ENCODE measurements at places on chromosomes 12 and 14.

DNA sequence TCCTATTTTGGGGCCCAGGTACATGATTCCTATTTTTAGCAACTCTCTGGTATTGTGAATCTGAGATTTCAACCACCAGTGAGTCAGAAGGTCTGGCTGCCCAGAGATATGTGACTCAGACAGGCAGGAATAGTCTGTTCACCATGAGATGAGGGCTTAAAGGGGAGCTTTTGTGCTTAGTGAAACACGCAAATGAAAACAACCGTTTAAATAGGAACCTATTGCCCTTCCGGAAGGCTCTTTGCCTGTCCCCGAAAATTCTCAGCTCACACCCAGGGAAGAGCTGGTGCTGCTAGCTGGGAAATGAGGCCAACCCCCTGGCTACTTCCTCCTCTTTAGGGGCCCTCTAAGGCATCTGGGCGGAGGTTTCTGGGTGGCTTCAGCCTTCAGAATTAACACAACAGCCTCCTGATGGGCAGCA lies 283.6 kb downstream of the CACNA1C start:
- DNase-seq, result no peak

GRCh38 chr12:111569363-111570083 lies 29.6 kb downstream of the ATXN2 start:
- no peak for DNase-seq

- no peak for DNase-seq
Observed at GRCh38 chr12:98896938-98897337, 251.8 kb downstream of the APAF1 start.

- DNase-seq, result no peak
Observed at GRCh38 chr12:131808744-131809371, 19.3 kb upstream of the MMP17 start.

GRCh38 chr12:48194799-48195201 lies 8.3 kb downstream of the OR10AD1 start:
- no peak for DNase-seq

DNA sequence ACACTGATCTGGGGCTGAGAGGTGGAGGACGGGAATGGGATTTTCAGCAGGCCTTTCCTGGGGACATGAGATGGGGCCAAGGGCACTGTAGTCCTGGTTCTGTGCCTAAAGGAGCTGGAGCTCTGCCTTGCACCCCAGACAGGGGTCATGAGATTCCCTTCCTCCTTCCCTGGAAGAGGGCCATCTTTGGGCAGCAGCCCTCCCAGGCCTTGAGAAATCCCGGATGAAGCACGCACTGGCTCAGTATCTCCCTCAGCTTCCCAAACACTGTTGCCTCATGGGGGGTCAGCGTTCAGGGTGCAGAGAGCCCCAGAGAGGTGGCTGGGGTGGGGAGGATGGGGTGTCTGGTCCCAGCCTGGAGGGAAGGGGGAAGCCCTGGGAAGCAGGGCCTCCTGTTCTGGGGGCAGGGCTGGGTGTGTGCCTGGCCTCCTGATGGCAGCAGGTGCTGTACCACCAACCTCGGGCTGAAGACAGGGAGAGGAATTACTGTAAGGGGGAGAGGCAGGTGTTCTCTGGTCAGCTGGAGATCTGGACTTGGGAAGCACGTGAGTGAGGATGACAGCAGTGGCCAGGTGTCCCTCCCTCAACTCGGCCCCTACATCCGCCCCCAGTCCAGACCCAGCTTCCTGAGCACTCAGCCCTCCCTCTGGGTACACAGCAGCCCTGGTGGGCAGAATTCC lies 8.4 kb upstream of the NR4A1 start:
- no peak for DNase-seq

DNA sequence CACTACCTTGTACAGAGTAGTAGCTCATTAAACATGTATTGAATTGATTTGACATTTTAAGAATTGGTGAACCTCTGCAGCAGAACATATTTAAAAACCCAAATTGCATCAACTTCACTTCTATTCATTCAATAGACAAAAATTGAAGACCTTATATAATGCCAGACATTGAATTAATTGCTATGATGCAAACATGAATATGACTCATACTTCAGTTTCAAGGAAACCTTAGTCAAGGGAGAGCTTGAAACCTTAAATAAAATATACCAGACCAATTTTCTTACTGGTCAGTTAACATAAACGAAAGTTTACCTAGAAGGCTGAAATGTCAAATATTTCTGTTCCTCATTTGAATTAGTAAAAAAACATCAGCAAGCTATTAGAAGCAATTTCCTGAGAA lies 5.0 kb upstream of the MGAT4C start:
- DNase-seq, result no peak

- no peak for DNase-seq
Observed at GRCh38 chr12:76311796-76312195, 36.4 kb downstream of the BBS10 start.

DNA sequence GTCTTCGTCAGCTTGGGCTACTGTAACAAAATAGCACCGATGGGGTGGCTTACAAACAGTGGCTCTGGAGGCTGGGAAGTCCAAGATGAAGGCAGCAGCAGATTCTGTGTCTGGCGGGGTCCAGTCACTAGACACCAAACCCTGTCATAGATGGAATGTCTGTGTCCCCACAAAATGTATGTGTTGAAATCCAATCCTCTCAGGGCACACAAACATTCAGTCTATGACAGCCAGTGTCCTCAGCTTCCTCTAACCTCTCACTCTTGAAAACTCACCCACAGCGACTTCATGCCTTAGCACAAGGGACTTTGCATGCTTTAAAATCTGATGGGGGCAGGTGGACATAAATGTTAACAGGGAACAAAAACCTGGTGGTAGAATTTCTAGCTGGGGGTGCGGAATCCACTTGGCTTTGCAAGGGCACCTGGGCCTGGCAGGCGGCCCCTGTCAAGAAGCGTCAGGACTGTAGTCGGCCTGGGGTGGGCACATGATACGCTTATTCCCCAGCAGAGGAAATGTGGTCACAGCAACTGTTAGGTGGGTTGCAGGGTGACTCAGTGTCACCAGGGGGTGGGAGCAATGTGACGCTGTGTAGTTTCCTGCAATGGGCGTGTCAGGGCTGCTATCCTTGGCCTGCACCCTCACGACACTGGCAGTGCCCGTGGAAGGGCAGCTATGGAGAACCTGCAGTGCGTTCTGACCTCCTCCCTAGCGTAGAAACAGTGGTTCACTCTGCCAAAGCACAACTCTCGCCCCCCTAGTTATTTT lies 17.7 kb downstream of the RIN3 start:
- no peak for DNase-seq

- DNase-seq, result no peak
Observed at GRCh38 chr14:81298122-81298521, 77.4 kb upstream of the GTF2A1 start.

GRCh38 chr12:122691566-122691965 lies 11.6 kb downstream of the HCAR2 start:
- DNase-seq, result no peak

- DNase-seq, result no peak
Observed at GRCh38 chr12:102454808-102455760, 25.3 kb downstream of the IGF1 start.

DNA sequence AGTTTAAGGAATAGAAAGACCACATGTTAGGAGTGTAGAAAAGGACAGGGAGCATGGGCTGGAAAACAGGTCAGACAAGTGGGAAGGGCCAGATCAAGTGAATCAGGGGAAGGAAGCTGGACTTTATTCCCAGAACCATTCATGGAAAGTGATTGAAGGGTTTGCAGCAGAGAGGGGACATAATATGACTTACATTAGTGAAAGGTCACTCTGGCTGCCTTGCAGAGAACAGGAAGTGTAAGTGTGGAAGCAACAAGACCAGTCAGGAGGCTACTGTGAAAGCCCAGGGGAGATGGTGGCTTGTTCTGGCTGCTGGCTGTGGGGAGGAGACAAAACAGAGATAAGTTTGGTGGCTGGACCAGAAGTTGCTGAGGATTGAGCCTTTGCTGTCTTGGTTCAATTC lies 69.1 kb downstream of the VCPKMT start:
- no peak for DNase-seq

DNA sequence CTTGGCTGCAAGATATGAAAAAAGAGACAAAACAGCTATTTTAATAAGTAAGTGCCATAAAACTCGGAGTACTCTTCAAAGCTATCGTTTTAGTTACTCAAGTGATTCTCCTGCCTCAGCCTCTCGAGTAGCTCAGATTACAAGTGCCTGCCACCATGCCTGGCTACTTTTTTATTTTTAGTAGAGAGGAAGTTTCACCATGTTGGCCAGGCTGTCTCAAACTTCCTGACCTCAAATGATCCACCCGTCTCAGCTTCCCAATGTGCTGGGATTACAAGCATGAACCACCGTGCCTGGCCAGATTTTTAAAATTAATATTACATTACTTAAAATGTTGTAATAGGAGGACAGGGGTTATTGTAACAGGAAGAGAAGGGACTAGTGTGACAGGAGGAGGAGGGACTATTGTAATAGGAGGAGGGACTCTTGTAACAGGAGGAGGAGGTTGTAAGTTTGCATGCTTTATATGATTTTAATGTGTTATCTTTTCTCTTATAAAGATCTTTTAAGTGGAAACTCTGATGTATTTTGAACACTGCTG lies 61.3 kb downstream of the KITLG start:
- DNase-seq, result no peak

DNA sequence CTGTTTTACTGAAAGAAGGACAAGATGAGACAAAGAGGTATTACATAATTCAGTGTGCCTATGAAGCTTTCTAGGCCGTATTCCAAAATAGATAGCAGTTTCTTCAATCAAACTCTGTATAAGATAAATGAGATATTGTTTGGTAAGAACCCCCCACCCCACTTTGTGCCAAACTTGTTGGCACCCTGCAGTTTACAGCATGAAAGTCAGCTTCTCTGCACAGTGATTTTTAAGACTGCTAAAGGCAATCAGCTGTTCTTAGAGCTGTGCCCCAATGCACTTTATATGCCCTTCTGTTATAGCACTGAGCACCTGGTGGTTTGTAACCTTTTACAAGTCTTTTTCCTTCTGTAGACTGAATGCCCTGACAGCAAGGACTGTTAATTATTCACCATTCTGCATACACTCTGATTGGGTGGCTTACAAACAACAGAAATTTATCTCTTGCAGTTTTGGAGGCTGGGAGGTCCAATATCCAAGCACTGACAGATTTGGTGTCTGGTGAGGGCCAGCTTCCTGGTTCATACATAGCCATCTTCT lies 76.7 kb downstream of the ANO4 start:
- no peak for DNase-seq

DNA sequence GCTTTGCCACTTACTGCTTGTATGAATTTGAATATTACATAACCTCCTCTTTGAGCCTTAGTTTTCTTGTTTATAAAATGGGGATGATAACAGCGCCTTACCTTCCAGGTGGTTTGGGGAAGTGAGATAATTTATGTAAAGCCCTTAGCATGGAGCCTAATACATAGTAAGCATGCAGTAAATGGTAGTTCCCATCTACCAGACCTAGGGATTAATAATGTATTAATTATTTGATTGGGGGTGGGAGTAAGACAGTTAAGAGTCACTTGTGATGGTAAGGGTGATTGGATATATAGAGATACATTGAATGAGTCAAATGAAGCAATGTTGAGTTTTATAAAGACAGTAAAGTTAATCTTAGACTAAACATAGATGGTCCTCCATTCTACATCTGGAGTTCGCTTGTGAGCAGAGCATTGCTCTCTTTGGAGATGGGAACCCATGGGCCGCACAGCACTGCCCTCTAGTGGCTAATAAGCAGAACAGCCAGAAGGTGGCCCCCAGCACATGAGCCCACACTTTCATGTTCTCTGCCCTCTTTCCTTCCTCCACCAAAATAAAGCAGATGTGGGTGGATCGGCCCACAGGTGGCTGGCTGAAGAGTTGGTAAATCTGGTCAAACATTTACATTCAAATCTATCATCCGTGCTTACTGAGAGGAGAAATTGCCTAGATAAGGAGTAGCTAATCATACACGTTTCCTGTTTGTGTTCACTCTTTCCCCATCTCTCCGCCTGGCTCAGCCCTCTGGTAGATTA lies 26.5 kb upstream of the TAMALIN start:
- peak; percentile 30 for DNase-seq

DNA sequence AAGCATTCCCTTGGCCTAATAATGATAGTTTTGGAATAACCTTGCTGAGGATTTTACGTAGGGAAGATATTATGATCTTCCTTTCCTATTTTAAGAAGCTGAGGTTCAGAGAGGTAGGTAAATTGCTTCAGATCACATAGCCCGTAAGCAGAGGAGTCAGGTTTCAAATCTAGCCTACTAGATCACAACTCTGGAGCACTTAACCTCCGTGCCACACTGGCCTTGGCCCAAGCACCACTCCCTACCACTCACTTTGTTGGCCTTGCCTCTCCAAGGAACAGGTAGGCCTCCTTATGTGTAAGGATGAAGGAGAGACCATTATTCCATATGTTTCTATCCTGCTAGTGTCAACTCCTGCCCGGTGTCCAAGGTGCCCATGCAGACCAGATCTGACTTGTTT lies 12.4 kb upstream of the ACOT1 start:
- DNase-seq, result no peak

GRCh38 chr14:91063119-91063518 lies 2.7 kb upstream of the RPS6KA5 start:
- no peak for DNase-seq

DNA sequence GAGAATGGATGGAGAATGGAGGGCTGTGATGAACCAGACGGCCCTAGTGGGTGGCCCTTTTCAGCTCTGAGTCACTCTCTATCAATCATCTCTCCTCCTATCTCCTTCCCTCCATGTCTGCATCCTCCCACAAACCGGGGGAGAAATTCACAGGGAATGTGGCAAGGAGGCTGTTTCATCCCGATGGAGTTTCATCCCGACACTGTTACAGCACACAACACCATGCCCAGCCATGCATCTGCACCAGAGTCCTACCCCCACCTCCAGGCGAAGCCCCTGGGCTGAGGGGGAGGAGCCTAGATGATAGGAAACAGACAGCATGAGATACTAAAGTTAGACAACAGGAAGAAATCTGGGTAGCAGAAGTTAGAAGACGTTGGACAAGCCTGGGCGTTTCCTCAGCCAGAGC lies 20.8 kb downstream of the SLC8B1 start:
- DNase-seq, result no peak

DNA sequence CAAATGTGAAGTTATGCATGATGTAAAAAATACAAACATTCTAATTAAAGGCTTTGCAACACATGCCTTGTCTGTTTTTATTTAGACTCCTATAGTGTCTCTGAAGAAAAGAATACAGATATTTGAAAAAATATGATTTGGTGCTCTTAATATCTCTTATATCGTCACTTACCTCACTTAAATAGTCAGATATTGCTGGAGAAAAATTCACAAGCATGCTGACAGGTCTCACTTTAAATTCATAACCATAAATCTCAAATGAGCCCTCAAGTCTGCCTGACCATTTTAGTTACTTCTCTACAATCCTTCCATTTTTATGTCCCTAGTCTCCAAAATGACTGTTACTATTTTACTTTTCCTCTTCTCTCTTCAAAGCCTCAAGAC lies 5.4 kb upstream of the YEATS4 start:
- no peak for DNase-seq

- DNase-seq, result no peak
Observed at GRCh38 chr12:119940897-119941296, 48.1 kb upstream of the BICDL1 start.

DNA sequence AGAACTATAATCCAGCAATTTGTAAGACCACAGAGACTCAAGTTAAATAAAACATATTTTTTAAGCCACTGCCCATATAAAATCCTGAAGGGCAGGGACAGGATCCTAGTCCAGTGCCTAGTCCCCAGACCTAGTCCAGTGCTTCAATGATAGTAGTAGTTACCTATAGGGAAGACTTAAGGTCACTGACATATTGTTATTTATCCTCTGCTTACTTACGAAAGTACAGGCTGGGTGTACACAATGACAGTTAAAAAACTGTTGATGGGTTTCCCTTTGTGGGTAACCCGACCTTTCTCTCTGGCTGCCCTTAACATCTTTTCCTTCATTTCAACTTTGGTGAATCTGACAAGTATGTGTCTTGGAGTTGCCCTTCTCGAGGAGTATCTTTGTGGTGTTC lies 192.5 kb downstream of the SLC25A21 start:
- no peak for DNase-seq

Measured in DMS79 treated with DMSO at 0.1 percent for 48 hours (cell line).